ENCODE measurements at places on chromosomes 1 and 21.

DNA sequence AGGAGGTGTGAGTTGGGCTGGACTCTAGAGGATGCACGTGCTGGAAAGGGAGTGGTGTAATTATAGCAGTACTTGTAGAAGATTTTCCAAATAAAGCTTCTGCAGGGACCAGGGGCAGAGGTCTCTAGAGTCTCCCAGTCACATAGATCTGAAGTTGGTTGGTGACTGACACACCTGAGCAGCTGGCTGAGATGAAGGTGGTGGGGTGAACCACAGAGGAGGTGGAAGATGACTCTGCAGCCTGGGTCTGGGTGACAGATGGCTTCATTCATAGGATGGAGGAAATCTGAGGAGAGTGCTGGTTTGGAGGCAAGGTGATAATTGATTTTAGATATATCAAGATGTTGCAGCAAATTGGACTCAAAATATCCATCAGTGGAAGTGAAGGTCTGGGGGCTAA, 178.9 kb upstream of the IVNS1ABP start:
- no peak for DNase-seq

GRCh38 chr1:235532360-235532759, 28.1 kb upstream of the B3GALNT2 start:
- DNase-seq = no peak

DNA sequence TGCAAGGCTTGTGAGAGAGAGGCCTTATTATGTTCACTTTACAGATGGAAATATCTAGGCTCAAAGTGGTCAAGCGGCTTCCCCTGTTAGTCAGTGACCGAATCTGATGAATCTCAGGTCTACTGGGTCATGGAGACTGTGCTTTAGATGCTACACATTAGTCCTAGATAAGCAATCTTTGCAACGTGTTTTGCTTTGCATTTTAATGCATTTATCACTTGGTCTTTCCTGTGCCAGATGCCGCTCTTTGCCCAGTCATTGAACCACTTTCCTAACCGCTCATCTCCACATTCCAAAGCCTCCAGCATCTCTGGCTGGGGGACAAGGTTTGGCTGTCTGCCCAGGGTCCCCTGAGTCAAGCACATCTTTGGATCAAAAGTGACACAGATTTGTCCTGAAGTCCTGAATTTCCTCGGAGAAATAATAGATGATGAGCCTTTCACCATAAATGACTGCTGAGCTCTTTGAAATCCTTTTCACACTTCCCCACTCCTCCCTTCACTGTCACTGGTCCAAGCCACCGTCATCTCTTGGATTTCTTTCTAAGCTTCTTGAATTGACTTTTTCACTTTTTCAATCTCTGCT, 96.0 kb upstream of the USP24 start:
- DNase-seq = no peak

DNA sequence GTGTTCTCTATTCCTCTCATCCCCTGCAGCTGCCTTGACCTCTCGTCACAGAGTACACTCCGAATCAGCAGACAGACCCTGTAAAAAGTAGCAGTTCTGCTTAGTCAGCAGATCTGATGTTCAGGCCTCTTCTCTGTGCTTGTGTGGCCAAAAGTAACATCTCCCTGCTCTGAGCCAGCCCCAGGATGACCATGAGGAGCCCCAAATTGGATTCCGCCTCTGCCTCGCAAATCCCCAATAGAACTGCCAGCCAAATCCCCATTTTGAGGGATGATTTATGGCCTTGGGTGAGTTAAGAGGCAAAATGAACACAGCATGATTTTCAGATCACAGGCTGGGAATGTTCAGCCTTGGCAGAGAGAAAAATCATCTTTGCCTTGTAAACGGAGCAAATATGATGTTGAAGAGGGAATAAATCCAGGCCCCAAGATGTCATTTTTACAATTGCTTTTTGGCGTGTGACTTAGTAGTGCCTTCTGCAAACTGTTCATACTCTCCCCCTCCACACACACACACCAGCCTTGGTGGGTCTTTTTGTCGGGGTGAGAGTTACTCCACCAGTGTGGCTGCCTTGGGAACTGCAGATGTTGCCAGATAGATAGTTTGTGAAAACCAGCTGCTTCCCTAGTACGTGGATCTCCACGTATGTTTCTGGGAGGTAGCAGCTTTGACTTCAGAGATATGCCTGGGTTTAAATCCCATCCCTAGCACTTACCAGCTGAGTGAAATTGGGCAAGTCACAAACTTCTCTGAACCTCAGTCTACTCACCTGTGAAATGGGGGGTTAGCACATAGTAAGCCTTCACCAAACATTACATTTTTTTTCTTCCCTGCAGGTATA, 77.8 kb downstream of the MAN1C1 start:
- no peak for DNase-seq

DNA sequence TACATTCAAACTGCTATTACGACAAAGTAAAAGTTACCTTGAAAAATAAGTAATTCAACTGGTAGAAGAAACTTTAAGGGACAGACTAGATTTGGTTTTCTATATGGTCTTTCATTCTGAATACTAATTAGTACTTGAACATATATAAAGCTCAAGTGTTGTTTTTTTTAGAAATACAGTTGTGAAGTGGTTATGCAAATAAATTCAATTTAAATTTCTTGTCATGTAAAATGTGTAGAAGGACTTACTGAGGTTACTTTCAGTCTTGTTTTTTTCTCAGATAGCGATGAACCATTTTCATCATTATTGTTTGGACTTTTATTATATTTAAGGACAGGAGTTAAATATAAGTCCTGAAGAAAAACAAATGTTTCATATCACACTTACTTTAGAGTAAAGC, 24.4 kb downstream of the HS2ST1 start:
- no peak for DNase-seq

- DNase-seq = no peak
These were observed 21.5 kb downstream of the SPATA45 start for GRCh38 chr1:212825798-212826452.

DNA sequence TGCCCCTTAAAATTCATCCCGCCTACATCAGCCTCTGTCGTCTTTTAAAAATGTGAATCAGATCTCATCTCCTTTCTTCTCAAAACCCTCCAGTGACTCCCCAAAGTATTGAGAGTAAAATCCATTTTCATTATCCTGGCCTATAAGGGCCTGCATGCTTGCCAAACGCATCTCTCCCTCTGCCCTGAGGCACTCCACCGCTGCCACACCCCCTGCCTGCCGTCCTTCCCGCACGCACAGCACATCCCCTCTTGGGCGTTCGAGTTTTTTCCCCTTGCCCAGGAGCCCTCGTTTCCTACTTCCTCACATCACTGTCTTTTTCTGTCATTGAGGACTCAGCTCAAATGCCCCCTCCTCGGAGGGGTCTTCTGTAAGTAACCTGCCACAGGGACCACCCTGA, 53.3 kb upstream of the MTR start:
- DNase-seq = no peak

GRCh38 chr1:41749991-41750745, 168.6 kb downstream of the HIVEP3 start:
- DNase-seq = no peak

DNA sequence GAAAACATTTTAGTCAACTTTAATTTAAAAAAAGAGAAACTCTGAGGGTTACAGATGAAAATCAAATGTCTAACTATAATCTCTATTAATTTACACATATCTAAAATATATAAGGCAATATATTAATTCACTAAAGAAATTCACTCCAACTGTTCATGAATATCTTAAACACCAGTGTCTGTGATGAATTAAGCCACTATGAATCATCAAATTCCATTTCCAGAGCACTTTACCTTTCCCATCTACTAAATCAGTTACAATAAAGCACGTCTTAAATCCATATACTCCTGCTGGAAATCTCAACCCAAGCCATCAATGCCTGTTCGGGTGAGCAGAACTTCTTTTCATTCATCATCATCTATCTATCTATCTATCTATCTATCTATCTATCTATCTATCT, 4.3 kb downstream of the TAF5L start:
- no peak for DNase-seq

- DNase-seq = no peak
These were observed 17.8 kb upstream of the PTGFR start for GRCh38 chr1:78472851-78473496.

DNA sequence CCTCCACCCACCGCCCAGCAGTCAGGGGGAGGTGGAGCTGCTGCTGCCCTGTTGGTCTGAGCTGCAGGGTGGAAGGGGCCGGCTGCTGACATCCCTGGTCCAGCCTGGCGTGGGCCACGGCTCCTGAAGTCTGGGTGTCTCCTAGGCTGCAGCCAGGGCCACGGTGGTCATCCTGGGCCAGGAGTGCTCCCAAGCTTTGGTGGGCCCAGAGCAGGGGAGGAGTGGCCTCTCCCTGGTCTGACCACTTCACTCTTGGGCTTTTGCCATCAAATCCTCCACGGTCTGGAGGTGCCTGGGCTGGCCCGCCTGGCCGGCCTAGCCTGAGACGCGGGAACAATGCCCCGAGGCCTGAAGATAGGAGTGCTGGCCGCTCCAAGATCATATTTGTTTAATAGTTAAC, 5.8 kb downstream of the PRDM16 start:
- DNase-seq = no peak

DNA sequence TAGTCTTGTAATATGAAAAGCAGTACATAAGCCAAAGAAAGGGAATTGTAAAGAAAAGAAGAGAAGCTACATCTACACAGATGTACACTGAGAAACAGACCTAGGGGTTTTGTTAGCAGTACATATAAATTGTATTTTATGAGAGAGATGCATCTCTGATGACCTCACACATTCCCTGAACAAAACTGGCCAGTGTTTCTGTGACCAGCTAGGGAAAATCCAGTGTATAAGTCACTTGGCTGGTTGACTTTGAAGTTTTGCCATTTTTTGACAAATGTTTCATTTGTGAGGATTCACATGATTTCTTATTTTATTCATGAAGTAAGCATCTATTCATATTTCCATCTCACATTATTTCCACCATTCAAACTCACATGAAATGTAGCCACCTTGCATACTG, 28.3 kb upstream of the DYNLT5 start:
- DNase-seq = no peak

DNA sequence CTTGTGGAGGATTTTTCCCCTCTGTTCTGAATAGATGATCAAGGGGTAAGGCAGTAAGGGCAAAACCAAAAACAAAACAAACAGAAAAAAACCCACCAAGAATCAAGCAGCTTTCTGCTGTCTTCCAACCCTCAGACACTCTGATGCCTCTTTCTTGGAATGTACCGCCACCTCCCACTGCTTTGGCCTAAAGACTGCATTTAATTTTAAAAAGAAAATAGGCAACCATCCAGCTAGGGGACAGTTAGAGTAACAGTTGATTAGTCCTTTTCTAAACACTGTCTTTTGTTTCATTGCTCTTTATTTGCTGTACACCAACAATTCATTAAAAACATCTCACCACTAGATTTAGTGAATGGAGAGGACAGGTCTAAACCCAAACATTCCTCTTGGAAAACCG, 21.5 kb downstream of the WLS start:
- no peak for DNase-seq

DNA sequence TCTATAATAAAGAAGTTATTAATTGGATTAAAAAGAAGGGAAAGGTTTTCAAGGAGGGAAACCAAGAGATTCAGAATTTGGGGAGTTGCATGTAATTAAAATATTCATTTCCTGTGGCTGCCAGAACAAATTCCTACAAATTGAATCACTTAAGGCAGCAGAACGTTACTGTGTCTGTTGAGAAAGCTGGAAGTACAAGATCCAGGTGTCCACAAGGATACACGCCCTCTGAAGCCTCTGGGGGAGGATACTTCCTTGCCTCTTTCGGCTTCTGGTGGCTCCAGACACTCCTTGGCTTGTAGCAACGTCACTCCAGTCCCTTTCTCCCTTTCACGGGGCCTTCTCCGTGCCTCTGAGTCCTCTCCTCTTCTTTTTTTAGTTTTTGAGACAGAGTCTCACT, 67.9 kb downstream of the KAZN start:
- no peak for DNase-seq

DNA sequence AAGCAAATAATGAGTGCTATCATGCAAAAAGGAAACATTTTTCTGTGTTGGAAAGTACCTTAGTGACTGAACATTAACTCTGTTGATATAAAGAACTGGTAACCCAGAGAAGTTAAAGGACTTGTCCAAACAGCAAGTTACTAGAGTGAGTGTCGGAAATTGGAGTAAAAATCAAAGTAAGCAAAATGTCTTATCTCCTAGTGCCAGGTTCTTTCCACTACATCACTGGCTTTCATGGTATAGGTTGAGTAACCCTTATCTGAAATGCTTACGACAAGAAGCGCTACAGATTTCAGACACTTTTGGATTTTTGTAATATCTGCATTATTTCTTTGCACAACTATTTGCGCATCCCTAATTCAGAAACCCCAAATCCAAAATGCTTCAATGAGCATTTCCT, 16.4 kb upstream of the RABIF start:
- DNase-seq = no peak

- no peak for DNase-seq
These were observed 110.9 kb downstream of the KCNN3 start for GRCh38 chr1:154759196-154759595.

DNA sequence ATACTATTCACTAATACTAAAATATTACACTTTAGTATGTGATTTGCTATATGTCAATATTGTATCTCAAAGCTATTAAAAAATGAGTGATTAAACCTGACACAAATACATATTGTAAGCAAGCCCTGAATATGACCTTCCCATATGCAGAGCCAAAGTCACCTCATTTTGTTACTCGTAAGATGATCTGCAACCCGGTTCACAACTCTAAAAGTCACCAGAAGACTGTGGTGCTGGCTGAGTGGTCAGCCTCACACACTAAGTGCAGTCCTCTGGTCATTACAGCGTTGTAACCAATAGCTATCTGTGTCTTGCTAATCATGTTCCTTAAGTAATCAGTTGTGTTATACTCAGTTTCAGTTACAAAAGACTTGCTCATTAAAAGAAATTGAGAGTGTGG, 197.5 kb upstream of the L1TD1 start:
- DNase-seq = no peak

- no peak for DNase-seq
These were observed 3.8 kb downstream of the NCDN start for GRCh38 chr1:35561297-35561971.

DNA sequence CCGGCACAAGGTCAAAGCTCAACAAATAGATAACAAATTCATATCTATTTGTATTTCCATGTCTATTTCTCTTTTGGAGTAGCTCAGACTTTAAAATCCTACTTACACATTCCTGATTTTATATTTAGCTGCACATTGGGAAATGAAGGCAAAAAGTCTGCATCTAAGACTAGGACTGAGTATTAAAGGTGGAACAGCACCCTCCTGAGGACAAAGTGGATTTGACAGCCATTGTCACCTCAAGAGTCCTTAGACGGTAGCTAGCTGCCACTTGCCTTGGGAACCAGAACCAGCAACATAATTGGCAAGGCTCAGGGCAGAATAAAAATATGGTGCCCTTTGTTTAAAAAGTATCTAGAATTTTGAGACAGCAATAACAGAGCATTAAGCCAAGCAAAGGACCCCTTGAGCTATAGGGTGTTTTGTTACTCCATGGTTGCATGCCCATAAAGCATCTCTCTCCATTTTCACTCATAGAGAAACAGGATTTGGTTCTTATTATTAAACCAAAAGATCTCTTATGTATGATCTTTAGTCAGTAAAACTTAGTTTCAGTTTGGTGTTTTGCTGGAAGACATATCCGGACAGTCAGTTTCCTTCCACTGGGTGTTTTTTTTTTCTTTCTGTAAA, 30.0 kb upstream of the SGIP1 start:
- DNase-seq = no peak

- DNase-seq = no peak
These were observed 44.3 kb downstream of the GPATCH2 start for GRCh38 chr1:217586586-217586985.

All from activated CD4-positive, CD25-positive, alpha-beta regulatory T cell (primary cell).